Vein endothelial cell (primary cell): ENCODE measurements at places on chromosomes 12 and 14. TPM values are rescaled to one million over a fixed set of nuclear protein-coding genes. Genes with fewer than 3 reads are reported as not detected.

SIX1 gene
- 0.33 and 0.48 TPM in 2 replicates for total RNA-seq

HHIPL1 gene
- 2.9 and 3.3 TPM in 2 replicates for total RNA-seq

SSPN gene
- total RNA-seq: 0.33 and 1.1 TPM in 2 replicates

TROAP gene
- 7.8 and 16.5 TPM in 2 replicates for total RNA-seq

GATC gene
- 20.9 and 24.9 TPM in 2 replicates for total RNA-seq

KRT8 gene
- 12.5 and 21.6 TPM in 2 replicates for total RNA-seq

ALG10B gene
- 3.9 and 5.1 TPM in 2 replicates for total RNA-seq

DTX1 gene
- total RNA-seq: not detected in 2 replicates

OSBPL8 gene
- 48.0 and 64.0 TPM in 2 replicates for total RNA-seq

ITGB7 gene
- total RNA-seq: under 0.01 TPM in 1 of 2 replicates, not detected in the other

DNAH10 gene
- total RNA-seq: under 0.01 TPM in 2 replicates

PRICKLE1 gene
- 21.9 and 23.5 TPM in 2 replicates for total RNA-seq

ESPL1 gene
- 6.2 and 10.9 TPM in 2 replicates for total RNA-seq

CLEC2A gene
- not detected in 2 replicates for total RNA-seq

AQP6 gene
- not detected in 2 replicates for total RNA-seq

LALBA gene
- not detected in 2 replicates for total RNA-seq

SSTR1 gene
- 0.29 and 0.33 TPM in 2 replicates for total RNA-seq

SMIM41 gene
- 0.19 TPM in 1 of 2 replicates, not detected in the other for total RNA-seq

FOXA1 gene
- 0.33 TPM in 1 of 2 replicates, not detected in the other for total RNA-seq

PTCSC3 gene
- total RNA-seq: not detected in 2 replicates

SMAGP gene
- total RNA-seq: 13.4 and 18.6 TPM in 2 replicates

CIT gene
- 11.8 and 23.0 TPM in 2 replicates for total RNA-seq
